NCI-H82 (cell line): ENCODE measurements at places on chromosomes 4 and X.

- peak; percentile 89 for DNase-seq
Observed at GRCh38 chr4:111943796-111944203, 201.5 kb upstream of the FAM241A start.

- DNase-seq, result no peak
Observed at GRCh38 chr4:53923921-53924320, 140.5 kb downstream of the CHIC2 start.

- no peak for DNase-seq
Observed at GRCh38 chr4:165308606-165309005, 18.9 kb upstream of the MSMO1 start.

- DNase-seq, result peak; percentile 9
Observed at GRCh38 chr4:86999136-86999643, 64.4 kb downstream of the AFF1 start.

DNA sequence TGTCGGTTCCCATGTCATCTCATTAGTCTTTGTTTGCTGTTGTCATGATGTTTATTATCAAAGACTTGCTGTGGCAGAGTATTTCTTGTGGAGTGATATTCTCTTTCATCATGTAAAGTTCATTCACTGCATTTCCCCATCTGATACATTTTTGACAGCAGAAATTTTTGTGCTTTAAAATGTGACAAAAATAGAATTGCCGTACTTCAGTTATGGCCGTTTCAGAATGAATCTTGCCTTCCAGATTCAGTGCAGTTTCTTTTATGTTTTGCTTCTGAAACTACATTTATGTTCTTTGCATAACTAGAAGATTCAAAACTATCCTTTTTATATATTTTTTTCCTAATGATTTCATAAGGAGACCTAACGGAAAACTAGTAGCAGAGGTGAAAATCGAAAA, 10.0 kb downstream of the CSTF2 start:
- no peak for DNase-seq

- DNase-seq, result no peak
Observed at GRCh38 chr4:56245547-56246232, 141.6 kb downstream of the AASDH start.

- no peak for DNase-seq
Observed at GRCh38 chr4:84908876-84909275, 57.6 kb downstream of the WDFY3 start.

DNA sequence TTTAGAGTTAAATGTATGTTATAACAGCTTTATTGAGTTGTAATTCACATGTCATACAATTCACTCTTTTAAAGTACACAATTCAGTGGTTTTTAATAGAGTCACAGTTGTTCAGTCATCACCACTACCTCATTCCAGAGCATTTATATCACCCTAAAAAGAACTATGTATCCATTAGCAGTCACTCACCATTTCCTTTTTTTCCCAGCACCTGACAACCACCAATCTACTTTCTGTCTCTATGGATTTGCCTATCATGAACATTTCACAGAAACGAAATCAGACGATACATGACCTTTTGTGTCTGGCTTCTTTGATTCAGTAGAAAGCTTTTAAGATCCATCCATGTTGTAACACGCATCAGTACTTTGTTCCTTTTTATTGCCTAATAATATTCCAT, 52.9 kb upstream of the FRAS1 start:
- no peak for DNase-seq

DNA sequence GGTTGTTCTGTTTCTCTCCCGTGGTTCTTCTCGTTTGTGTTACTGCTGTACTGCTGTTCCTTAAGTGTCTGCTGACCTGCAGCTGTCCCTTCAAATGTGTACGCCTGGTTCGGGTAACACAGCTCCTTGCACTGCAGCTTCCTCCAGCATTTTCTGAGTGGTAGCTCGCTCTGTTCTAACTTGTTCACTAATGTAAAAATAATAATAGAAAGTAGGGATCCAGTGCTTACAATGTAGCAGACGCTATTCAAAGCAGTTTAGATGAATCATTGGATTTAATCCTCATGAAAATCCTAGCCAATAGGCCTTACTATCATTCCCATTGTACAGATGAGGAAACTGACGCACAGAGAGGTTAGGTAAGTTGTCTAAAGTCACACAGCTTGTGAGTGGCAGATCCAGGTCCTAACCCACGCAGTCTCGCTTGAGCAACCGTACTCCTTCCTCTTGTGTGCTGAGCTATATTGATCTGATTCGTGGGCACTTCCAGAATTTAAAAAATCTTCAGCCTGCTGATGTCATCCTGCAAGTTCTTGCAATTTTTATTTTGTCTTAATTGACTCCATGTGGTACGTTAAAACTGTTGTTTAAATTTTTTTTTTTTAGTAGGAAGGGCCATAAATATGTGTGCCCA, 448.2 kb upstream of the FAT1 start:
- no peak for DNase-seq

- no peak for DNase-seq
Observed at GRCh38 chr4:107643021-107643420, 77.0 kb downstream of the PAPSS1 start.

DNA sequence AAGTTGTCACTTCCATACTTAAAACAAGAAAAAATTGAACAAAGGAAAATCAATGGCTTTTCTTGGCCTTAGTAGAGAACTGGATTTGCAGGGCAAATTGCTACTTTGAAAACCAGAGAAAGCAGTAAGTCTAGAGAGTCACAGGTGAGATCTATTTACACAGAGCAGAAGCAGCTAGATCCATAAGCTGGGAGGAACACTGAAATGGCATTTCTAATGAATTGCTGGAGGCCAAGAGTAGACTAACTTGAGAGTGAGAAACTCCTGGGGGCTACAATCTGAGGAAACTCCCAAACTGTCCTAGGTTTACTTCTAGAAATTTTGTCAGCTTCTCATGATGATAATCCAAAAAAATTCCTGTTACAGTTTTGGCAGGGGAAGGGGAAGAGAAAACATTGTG, 133.3 kb downstream of the SPCS3 start:
- no peak for DNase-seq

GRCh38 chrX:40094900-40095582, 2.7 kb downstream of the BCOR start:
- peak; percentile 55 for DNase-seq

- DNase-seq, result no peak
Observed at GRCh38 chr4:66741081-66741480, 804.2 kb downstream of the CENPC start.

- no peak for DNase-seq
Observed at GRCh38 chr4:180219080-180219479, 2024.1 kb upstream of the TENM3 start.

GRCh38 chr4:152935631-152936445, at the start of gene FHDC1:
FHDC1 (plus strand) TSS chr4:152936323; CDS start chr4:152943058, 6,735 bp downstream.
- DNase-seq, result peak; percentile 36

- DNase-seq, result no peak
Observed at GRCh38 chrX:87425618-87426017, 92.0 kb upstream of the KLHL4 start.

DNA sequence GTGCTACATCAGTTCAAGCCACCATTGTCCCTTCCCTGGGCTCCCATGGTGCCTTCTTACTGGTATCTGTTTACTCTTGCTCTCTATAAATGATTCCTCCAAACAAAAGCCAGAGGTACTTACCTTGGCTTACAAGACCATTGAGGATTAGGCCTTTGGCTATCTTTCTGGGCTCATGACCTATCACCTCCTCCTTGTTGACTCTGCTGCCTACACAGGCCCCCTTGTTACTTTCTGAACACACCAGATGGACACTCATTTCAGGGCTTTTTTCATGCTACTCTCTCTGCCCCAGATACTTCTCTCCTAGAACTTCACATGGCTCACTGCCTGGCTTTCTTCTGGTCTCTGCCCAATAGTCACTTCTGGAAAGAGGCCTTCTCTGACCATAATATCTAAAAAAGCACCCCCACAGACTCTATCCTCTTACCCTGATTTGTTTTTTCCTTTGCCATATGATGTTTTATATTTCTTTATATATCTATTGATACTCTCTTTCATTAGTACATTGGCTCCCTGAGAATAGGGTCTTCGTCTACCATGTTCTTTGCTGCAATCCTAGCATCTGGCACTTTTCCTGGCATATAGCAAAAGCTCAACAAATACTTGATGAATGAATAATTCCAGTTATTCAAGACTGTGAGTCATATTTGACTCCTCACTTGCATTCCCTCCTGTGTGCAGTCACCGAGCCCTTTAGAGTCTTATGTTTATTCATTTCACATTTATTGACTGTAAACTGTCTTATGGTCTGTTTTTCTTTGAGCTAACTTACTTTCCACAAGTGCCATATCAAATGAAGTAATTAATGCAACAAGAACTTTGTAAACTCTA, 27.1 kb upstream of the TAPT1 start:
- no peak for DNase-seq

GRCh38 chr4:72218953-72219352, 187.2 kb downstream of the NPFFR2 start:
- DNase-seq, result no peak

DNA sequence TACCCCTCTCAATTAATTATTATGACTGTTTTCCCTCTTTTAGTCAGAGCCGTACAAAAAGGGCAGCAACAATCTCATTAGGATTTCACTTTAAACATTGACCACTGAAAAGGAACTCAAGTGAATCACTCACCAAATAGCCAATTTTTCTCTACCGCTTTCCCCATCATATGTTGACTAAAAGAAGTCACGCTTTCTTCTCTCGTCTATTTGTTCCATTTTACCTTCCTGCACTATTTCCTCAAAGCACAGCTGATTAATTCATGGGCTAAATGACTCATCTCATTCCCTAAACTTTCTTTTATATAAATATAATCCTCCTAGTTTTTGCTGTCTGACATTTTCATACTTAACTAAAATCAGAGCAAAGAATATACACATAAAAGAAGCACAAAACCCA, 8.2 kb downstream of the MID1 start:
- no peak for DNase-seq

GRCh38 chr4:151475035-151475714, 66.2 kb downstream of the FHIP1A start:
- DNase-seq, result no peak

DNA sequence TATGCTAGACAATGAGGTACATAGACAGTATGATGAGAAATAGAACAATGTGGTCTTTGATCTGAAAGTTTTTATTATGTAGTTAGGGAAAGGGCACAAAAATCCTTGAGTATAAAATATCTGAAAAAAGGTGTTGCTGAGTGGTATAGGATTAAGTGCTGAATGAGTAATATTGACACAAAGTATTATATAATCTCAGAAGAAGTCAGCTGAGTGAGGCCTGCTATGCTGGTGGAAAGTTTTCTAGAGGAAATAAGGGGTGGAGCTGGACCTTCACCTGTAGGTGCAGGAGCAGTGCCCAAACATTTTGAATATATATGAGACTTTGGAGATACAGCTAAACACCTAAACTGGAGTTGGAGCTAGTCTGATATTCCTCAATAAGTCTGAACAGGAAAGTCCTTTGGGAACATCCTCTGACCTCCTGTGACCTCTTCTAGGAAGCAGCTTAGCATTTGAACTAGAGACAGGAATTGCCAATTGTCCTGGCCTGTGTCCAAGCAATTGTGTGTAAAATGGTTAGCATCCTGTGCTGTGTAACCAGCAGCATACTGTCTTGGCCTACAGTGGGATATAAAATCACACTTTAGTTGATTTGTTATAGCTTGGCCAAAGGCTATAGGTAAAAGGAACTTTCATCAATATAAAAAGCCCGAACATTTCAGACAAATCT, 285.3 kb downstream of the ANKRD50 start:
- no peak for DNase-seq

- peak; percentile 4 for DNase-seq
Observed at GRCh38 chr4:12724510-12724909, 759.6 kb downstream of the RAB28 start.

GRCh38 chrX:139202742-139203420, 327.7 kb upstream of the F9 start:
- DNase-seq, result no peak

GRCh38 chr4:102869569-102870197, 891 bp downstream of the CISD2 start:
- peak; percentile 24 for DNase-seq
